Effector memory CD4-positive, alpha-beta T cell (primary cell): ENCODE measurements at places on chromosomes 13 and 19.

- H3K4me1 ChIP-seq, result no peaks in the 10 kb centered on the region
- no peak overlapping the region for H3K4me3 ChIP-seq
- H3K27ac ChIP-seq, result no peak overlapping the region
- DNase-seq, result no peak
These were observed 16.8 kb upstream of the FFAR2 start for GRCh38 chr19:35431145-35431807.

DNA sequence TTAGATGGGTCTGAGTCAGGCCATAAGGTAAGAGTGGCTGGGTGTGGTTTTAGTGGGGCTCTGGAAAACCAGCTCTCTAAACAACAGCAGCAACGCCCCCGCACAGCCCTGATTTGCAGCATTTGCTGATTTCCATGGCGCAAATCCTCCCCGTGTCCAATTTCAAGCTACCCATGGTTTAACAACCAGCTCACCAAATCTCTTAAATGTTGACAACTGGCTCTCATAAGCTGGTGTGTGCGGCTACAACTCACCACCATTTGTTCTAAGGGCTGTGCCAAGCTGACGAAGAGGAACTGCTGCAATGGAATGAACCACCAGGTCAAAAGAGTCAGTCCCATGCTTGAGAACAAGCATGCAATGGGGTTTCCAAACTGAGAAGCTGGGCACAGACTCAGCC is 22.9 kb downstream of the PARP4 start:
- H3K4me3 ChIP-seq, result no peak overlapping the region
- no peaks in the 10 kb centered on the region for H3K27me3 ChIP-seq
- H3K36me3 ChIP-seq, result peaks cover 44% of the 10 kb centered on the region
- DNase-seq, result no peak
- no peak overlapping the region for H3K27ac ChIP-seq

- H3K36me3 ChIP-seq, result no peaks in the 10 kb centered on the region
- no peak overlapping the region for H3K27ac ChIP-seq
- no peaks in the 10 kb centered on the region for H3K4me1 ChIP-seq
- no peak overlapping the region for H3K4me3 ChIP-seq
- no peak for DNase-seq
- H3K27me3 ChIP-seq, result no peaks in the 10 kb centered on the region
These were observed 54.6 kb upstream of the URI1 start for GRCh38 chr19:29887442-29887855.

DNA sequence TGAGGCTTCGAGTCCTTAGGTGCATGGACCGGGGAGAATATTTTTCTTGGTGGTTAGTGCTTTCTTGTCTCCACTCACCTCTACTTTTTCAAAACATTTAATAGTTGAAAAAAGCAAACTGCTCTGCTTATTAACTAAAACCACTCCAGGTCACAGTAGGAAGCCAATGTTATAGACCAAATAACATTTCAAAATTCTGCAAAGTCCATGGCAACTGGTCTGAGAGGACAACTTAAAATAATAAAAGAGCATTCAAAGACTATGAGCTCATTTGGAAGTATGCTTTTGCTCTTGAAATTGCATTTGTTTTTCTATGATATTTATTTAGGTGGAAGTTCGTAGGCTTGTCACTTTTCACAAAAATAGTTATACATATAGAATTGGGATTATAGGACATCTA is 483.0 kb downstream of the DCT start:
- no peak overlapping the region for H3K27ac ChIP-seq
- no peak overlapping the region for H3K4me3 ChIP-seq
- H3K36me3 ChIP-seq, result no peaks in the 10 kb centered on the region
- no peaks in the 10 kb centered on the region for H3K27me3 ChIP-seq
- H3K4me1 ChIP-seq, result no peaks in the 10 kb centered on the region
- no peak for DNase-seq

GRCh38 chr19:32421589-32422361 is 16.2 kb downstream of the DPY19L3 start:
- no peaks in the 10 kb centered on the region for H3K4me1 ChIP-seq
- H3K4me3 ChIP-seq, result no peak overlapping the region
- no peak for DNase-seq
- no peaks in the 10 kb centered on the region for H3K27me3 ChIP-seq
- no peak overlapping the region for H3K27ac ChIP-seq
- H3K36me3 ChIP-seq, result no peaks in the 10 kb centered on the region

- H3K27me3 ChIP-seq, result no peaks in the 10 kb centered on the region
- H3K27ac ChIP-seq, result no peak overlapping the region
- DNase-seq, result no peak
- H3K4me3 ChIP-seq, result no peak overlapping the region
These were observed 830.8 kb downstream of the DIAPH3 start for GRCh38 chr13:59332966-59333365.

DNA sequence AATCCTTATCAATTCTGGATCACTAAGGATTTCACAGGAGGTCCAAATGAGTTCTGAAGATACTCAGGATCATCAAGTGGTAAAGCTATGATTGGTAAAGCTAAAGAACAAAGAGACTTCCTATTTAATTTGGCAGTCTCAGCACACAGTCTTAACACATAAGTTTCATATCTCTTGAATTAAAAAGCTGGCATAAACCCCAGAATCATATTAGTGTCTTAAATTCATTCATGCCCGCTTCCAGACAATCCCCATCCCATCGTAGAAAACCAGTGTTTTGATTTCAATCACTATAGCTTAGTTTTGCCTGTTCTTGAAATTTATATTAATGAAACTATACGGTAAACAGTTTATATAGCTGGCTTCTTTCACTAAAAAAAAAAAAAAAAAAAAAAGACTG is 278.7 kb downstream of the DIAPH3 start:
- H3K4me1 ChIP-seq, result no peaks in the 10 kb centered on the region
- H3K4me3 ChIP-seq, result no peak overlapping the region
- no peak overlapping the region for H3K27ac ChIP-seq
- H3K27me3 ChIP-seq, result no peaks in the 10 kb centered on the region

GRCh38 chr19:27824108-27824507 is 1388.8 kb downstream of the UQCRFS1 start:
- H3K36me3 ChIP-seq, result no peaks in the 10 kb centered on the region
- no peaks in the 10 kb centered on the region for H3K4me1 ChIP-seq
- DNase-seq, result no peak
- no peak overlapping the region for H3K4me3 ChIP-seq

DNA sequence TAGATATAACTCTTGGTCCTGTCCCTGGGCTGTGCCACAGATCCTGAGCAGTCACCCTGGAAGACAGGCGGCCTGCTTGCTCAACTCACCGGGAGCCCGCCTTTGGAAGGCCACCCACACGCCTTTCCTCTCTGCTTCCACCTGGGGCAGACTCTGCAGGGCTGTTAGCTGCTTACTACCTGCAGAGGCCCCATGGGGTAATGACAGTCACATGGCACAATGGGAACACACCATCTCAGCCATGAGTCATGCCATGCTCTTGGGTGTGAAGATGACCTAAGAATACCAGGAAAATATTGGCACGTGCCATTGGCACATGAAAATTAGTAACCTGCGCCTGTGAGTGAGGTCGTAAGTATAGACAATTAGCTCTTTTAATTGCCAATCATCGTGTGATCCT is 108.6 kb downstream of the COL4A2 start:
- H3K4me3 ChIP-seq, result no peak overlapping the region
- H3K27ac ChIP-seq, result no peak overlapping the region
- peaks cover 13% of the 10 kb centered on the region for H3K27me3 ChIP-seq
- H3K4me1 ChIP-seq, result no peaks in the 10 kb centered on the region
- H3K36me3 ChIP-seq, result no peaks in the 10 kb centered on the region

GRCh38 chr13:25455146-25455545 is 83.4 kb downstream of the ATP8A2 start:
- H3K27me3 ChIP-seq, result no peaks in the 10 kb centered on the region
- H3K36me3 ChIP-seq, result no peaks in the 10 kb centered on the region
- no peak overlapping the region for H3K4me3 ChIP-seq
- H3K4me1 ChIP-seq, result no peaks in the 10 kb centered on the region

DNA sequence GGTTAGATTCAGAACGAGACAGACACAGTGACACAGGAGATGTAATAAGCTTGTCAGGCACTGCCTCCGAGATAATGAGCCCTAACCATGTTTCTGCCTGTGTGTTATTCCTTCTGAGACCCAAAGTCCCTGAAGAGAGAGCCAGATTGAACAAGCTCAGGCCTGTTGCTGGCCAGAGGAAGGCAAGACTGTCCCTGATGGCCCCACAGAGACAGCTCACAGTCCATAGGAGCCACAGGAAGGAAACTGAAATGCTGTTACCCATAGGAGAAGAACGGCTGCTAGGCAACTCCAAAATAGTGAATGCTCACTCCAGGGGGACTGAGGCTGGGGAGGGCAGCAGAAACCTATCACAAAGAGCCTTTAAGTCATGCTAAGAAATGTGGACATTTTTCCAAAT is 31.8 kb upstream of the RFXAP start:
- no peaks in the 10 kb centered on the region for H3K27me3 ChIP-seq
- no peak overlapping the region for H3K4me3 ChIP-seq
- H3K27ac ChIP-seq, result no peak overlapping the region
- DNase-seq, result no peak

DNA sequence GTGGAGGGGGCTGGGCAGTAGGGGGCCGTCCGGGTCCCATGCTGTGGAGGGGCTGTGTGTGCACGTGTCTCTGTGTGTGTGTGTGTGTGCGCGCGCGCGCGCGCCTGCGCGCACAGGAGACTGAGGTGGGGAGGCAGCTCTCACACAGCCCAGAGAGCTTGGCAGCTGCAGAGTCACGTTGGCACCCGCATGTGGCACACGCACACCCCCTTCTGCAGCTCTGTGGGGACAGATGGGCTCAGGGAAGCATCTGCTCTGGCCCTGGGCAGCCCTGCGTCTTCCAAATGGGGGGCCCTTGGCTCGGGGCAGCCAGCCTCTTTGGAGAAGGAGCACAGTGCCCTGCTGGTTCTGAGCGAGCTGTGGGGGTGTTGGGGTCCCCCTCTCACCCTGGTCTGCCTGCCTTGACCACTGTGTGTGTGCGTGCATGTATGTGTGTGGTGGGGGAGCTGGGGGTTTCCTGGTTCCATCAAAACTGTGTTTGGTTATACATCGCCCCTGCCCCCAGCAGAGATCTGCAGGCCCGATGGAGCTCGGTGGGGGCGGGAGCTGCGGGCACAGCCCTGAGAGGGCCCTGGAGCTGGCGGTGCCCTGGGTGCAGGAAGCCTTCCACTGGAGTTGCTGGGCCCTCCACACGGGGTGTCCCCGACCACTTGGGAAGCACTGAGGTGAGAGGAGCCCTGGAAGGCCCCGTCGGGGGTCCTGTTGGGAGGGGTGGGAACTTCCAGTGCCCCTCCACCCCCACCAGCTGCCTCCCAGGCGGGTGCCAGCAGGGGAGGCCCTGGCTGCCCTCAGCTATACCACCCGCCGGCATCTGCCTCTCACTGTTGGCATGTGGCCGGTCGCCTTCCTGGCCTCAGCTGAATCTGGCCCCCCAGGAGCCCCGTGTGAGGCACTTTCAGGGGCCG is 67.1 kb downstream of the KDM4B start:
- no peaks in the 10 kb centered on the region for H3K27me3 ChIP-seq
- H3K27ac ChIP-seq, result no peak overlapping the region
- H3K4me3 ChIP-seq, result no peak overlapping the region
- no peaks in the 10 kb centered on the region for H3K4me1 ChIP-seq
